Lung microvascular endothelial cell (primary cell): ENCODE measurements at places on chromosomes 1 and 21. TPM values are rescaled to one million over a fixed set of nuclear protein-coding genes. Genes with fewer than 3 reads are reported as not detected.

DNA sequence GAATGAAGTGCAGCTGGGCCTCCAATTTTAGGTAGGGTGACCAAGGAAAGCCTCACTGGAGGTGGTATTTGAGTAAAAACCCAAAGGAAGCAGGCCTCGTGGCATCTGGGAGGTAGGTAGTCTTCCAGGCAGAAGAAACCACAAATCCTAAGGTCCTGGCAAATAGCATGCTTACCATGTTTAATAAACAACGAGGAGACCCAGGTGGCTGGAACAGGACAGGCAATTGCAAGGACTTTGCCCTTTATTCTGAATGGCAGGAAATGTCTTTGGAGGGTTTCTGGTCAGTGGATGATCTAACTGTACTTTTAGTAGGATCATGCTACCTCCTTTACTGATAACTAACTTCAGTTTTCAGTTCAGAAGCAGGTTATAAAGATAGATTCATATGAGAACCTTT lies 52.2 kb downstream of the EPB41 start:
- DNase-seq = peak; percentile 24

DNA sequence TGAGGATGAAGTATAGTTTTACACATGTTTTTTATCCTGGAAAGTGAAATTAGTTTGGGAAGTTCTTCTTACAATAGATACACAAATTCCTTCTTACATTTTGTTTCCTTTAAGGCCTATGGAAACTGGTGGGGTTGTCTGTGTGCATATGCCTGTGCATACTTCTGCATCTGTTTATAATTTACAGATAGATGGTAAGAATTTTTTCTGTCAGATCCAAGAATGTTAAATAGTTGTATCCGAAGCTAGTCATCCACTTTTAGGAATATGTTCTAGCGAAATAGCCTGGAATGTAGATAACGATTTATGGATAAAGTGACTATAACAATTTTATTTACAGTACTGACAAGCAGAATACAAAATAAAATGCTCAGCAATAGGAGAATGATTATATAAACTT lies 194.1 kb downstream of the ROR1 start:
- no peak for DNase-seq

- peak; percentile 87 for DNase-seq
Measured at GRCh38 chr1:45608175-45609156, 15.4 kb downstream of the CCDC17 start.

GRCh38 chr21:46325073-46325912 lies 1.3 kb downstream of the PCNT start:
- peak; percentile 60 for DNase-seq

- DNase-seq = no peak
Measured at GRCh38 chr1:51252366-51252765, 16.3 kb downstream of the RNF11 start.

- peak; percentile 74 for DNase-seq
Measured at GRCh38 chr1:64920941-64921589, 45.3 kb downstream of the JAK1 start.

OR2L13 gene
- not detected in 2 replicates for total RNA-seq

RABIF gene
- 9.4 and 14.3 TPM in 2 replicates for total RNA-seq

VASH2 gene
- total RNA-seq = under 0.01 TPM in 2 replicates

ACTL8 gene
- total RNA-seq = not detected in 2 replicates
